ENCODE measurements at places on chromosomes 2 and 18.
A peak's percentile ranks its signal among the peaks of the same experiment; 100 is the strongest.

DNA sequence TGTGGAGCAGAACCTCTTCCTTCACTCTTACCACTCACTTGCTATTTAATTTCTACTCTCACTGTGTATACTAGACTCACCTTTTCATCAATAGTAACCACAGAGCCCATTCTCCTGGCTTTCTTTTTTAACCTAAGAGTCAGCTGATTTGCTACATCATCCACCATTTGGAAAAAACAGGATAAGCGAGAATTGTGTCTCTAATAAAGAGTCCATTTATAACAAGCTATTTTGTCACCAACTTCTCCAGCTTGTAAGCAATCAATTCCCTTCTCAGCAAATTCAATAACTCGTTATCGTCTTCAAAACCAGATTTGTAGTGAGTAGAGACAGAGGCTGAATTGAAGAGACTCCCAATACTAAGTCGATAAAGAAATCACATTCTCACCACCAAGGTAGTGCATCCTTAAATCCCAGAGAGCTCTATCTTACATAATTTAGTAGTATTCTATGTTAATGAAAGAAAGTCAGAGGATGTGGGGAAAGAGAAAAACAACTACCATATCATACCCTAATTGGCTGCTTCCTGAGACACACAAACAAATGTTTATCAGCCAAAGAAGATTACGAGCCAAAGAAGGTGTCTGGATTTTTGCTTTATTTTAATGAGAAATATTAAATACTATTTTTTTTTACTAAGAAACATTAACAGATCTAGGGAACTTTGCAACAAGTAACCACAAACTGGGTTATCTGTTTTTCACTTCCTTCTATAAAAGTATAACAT, 52.5 kb upstream of the SPTBN1 start:
- no peak for DNase-seq

DNA sequence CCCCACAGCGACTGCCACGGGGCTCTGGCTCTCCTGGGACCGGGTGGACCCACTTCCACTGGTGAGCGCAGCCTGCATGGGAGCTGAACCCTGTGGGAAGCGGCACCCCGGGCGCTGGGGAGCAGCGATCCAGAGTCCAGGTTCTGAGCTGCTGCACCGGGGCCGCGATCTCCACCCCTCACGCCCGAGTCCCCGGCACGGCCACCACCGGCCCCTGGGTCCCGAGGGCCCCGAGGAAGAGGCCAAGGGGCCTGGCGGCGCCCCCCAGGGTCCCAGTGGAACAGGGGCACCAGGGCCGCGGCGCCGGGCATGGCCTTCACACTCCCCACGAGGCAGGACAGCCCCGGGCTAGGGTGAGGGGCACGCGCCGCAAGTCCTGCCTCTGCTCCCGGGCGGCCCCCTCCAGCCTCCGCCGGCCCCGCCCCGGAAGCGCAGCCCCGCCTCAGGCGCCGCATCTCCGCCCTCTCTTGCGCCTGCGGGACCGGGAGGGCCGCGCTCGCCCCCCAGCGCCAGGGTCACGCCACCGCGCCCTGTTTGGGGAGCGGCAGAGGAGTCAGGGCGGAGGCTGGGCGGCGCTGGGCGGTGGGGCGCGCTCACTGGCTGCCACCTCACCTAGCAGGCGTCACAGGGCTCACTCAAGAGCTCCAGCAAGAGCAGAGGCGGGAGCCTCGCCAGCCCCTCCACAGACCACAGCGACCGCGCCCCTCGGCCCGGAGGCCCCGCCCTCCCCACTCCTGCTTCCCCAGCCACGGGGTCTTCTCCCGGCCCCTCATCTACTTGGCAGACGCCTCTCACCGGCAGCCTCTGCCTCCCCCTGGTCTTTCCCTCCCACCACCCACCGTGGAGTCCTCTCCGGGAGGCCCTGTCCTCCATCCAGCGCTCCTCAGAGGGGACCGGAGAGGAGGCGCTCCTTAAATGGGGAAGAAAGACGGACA, 26.8 kb downstream of the THAP4 start:
- DNase-seq = peak; percentile 63

DNA sequence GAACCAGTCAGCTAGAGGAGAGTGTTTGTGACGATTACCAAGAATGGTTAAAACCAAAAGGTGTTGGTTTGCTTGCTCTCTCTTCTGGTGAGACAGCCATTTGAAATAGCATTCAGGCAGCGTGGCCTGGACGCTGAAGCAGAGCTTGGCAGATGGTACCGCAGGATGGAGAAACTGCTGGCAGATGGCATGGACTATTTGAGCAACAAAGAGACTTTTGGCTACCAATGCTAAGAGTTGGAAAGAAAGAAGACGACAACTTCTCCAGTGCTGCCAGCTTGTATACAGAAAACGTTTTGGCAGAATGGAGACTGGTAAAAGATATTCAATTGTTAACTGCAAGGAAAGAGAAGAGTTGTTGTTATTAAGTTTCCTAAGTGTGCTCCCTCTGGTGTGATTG, 315.0 kb downstream of the PARD3B start:
- no peak for DNase-seq

GRCh38 chr2:179692043-179692442, 169.4 kb downstream of the ZNF385B start:
- DNase-seq = no peak

- no peak for DNase-seq
Measured at GRCh38 chr2:29528891-29529520, 392.4 kb downstream of the ALK start.

DNA sequence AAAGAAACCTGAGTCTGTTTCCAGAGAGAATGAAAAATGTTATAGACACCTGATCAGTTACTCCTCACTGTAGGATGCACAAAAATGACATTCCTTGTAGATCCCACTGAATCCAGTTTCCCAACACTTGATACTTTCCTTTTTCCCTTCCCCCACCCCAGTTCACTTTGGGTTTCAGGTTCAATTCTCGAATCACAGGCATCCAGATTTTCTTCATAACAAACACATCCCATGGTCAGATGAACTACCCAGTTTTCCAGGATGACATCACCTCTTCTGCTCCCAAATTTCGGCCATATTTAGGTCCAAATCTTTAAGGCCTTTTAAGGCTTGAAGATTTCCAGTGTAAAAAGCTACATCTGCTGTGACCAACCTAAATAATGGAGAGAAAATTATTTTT, 51.5 kb downstream of the UGP2 start:
- DNase-seq = no peak

GRCh38 chr18:40371673-40372072, 1583.4 kb upstream of the PIK3C3 start:
- DNase-seq = no peak

- DNase-seq = no peak
Measured at GRCh38 chr2:2919026-2919425, 458.6 kb downstream of the EIPR1 start.

DNA sequence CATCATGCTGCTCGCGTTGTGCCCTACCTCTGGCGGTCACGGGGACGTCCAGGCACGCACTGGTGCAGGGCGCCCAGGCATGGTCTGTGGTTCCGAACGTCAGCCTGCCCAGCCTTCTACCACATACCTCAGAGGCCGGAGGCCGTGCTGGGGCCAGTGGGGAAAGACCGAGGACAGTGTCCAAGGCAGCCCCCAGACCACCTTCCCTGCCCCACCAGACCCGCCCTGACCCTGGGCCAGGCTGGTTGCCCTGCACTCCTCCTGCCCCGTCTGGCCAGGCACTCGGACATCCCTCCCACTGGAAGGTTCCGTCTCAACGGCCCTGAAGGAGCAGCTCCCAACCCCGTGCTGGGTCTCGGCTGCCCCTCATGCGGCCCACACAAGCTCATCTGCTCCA, 32.8 kb downstream of the SLC66A2 start:
- DNase-seq = no peak

DNA sequence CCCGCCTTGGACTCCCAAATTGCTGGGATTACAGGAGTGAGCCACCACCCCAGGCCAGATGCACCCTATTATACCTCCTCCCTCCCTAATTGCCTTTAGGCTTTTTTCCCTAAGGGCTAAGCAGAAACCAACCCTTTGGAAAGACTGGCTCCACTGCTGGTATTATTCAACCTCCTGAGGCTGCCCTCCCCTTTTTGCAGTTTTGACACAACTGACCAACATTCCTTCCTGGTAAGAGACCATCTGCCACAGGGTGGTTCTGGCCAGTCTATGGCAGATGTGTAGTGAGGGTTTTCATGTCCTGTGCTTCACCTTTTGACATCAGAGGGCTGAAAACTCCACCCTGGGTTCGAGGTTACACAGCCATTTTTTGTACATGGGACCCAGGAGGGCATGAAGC, 1785.3 kb upstream of the CELF4 start:
- DNase-seq = no peak

DNA sequence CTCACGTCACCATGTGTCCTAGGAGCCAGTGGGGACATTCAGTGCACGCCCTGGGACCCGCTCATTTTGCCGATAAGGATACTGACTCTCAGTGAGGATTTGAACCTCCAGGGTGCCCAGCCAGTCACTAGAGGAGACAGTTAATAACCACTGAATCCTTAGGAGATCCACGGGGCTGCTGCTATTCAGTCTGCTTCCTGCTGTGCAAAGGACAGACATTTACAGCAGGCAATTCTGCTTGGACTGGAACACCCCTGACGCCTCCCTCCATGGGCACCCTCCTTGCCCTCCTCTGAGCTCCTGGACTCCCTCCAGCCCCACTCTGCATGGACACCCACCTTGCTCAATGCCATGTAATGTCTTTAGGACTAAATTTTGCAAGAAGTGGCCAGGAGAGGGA, 265.5 kb downstream of the EIPR1 start:
- no peak for DNase-seq

GRCh38 chr2:112831513-112831845, 5.1 kb downstream of the IL1B start:
- no peak for DNase-seq

GRCh38 chr2:189770590-189771322, 8.2 kb upstream of the OSGEPL1 start:
- DNase-seq = no peak

DNA sequence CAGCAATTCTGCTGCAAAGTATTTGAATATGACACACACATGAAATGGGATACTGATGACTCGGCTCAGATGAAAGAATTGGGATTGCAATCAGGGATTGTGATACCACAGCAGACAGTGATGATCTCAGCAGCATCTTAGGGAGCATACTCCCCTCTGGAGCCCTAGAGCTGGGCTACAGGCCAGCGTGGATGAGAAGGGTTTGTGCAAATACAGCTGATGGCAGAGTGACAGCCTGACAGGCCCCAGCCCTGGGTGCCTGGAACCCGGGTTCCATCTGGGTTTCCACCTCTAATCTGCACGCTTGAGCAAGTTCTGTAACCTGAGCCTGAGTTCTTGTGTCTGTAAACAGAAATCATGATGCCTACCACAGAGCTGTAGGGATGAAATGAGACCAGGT, 418.0 kb downstream of the LRATD1 start:
- DNase-seq = peak; percentile 79

GRCh38 chr2:121071034-121071504, 213.9 kb downstream of the TFCP2L1 start:
- DNase-seq = peak; percentile 61

DNA sequence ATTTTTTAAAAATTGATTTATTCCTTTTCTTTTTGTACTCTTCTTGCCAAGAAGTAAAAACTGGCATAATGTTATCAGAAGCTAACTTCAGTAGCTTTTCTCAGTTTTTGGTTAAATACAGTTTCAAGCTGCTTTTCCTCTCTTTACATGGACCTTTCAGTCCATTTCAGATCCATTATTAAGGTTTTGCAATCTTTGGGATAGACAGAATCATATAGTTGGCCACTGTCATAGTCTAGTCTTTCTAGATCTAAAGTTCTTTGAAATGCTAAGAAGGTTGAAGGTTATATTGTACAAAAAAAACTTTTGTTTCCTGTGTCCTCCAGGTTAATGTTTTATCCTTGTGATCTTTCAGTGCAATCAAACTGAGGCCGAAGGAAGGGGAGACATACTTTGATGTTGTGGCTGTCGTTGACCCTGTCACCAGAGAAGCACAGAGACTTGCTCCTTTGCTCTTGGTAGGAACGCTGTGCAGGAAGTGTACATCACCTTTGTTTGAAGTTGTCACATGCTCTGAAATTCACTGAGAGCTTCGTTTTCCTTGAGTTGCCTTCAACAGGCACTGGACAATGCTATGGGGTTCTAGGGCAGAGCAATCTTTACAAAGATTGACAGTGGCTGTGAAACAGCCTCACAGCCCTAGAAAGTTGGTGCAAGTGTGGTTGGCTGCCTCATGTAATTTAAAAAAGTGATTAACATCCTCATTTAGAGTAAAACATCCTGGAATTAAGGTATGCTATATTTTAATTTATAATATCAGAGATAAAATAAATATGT, 79.1 kb downstream of the UGGT1 start:
- no peak for DNase-seq

DNA sequence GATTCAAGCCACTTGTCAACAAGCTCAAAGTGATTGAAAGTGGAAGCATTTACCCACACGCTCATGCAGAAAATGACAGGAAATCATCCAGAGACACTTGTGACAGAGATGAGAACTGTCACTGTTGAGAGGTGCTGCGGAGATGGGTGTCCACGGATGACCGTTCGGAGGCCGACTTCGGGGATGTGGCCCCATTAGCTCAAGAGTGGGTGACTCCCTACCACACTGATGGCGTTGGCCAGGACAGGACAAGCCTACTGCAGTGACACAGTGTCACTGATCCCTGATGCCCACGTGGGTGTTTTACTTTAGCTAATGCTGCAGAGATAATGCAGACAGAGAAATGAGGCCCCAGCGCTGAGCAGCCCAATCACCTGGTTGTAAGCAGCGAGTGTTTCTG, 81.5 kb upstream of the YWHAQ start:
- DNase-seq = no peak

GRCh38 chr2:236073246-236073645, 94.9 kb downstream of the GBX2 start:
- DNase-seq = no peak

DNA sequence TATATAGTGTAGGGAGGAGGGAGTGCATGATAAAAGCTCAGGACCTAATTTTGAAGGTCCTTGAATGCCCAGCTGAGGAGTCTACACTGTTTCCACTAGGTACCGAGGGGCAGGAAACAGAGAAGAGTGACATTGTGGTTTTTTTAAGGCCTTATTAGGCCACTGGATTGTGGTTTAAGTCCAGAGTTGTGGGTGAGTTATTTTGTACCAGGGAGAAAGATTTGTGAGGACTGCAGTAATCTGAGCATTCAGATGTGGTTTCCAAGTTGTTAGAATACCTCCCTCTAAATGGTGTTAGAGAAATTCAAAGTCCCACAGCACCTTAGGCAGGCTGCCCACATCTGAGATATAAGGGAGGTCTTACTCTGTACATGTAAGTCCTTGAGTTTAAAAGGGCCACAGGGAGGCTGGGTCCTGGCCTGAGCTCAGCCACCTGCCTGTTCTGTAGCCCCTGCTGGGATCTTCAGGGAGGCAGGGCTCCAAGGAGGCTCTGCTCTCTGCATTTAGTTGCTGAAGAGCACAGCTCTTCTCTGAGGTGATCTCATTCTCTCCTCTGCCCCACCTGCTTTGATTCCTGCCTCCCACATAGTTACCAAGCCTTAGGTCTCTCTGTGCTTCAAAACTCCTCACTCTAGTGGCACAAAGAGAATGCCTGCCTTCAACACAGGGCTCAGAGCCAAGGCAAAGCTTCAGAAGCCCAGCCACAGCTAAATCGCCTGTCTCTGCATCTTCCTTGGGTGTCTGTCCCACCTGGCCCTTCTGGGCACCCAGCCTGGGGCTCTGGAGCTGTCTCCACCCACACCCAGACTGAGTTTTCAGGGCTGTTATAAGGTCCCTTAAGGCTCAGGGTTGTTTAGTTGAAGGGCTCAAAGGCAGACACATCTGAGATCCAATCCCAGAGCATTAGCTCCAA, 88.1 kb downstream of the VSNL1 start:
- DNase-seq = no peak
